Effector memory CD4-positive, alpha-beta T cell (primary cell): ENCODE measurements at places on chromosomes 5 and 9.

DNA sequence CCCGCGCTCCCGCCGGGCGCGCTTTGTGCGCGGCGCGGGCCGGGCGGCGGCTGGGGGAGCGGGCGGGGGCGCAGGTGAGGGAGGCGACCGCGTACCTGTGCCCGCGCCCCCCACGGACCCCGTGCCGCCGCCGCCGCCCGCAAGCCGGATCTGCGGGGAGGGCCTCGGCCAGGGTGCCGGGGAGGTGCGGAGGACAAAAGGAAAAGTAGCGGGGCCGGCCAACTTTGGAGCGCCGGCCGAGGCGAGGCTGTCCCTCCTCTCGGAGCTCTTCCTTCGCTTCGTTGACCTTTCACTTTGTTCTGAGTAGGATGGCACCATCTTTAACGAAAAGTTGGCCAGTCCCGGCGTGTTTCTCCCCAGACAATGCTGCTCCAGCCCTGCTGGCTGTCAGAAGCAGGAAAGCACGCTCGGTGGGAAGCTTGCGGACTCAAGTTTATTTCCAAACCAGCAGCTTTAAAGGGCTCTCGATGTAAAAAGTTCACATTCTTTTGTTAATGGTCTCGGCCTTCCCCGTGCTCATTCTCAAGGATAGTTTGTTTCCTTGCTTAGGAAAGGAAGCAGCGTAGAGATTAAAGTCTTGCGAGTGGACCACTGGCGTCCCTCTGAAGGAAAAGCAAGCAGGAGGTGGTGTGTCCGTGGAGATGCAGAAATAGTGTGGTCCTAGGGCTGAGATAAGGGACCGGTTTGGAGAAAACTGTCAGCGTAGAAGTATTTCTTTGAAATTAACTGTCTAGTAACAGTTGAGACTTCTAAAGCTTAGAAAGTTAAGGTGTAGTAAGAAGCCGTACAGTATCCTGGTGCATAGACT lies 639 bp downstream of the EHMT1 start:
- no peak for DNase-seq

DNA sequence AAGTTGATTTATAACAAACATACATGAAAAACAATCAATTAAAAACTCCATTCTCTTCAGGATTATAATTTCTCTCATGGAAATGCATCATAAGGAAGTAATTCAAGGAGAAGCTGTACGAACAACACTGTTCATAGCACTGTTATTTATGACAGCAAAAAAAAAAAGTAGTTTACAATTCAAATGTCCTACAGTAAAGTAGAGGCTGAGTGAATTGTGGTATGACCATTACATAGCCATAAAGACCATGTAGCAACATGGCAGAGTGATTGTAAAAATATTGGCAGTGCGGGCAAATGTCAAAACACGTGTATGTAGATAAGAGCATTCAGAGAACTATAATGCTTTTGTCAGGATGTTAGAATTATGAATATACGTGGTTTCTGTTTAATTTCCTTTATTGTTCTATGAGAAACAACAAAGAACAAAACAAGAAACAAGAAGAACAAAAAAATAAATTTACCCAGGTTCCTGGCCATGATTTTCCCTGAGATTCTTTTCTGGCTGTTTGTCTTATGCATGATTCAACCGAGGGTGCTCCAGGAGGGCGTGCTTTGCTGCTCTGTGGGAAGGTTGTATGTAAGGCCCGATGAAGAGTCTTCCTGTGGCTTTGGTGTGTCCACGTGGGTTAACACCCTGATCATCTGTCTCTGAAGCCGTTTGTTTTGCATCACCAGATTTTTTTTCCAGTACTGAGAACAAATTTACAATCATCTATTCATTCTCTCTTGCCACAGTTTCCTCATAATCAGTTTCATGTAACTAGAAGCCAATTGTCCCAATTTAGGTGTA lies 28.8 kb downstream of the GCNT4 start:
- no peak for DNase-seq

GRCh38 chr9:124292696-124293593 lies 35.2 kb downstream of the NEK6 start:
- no peak for DNase-seq

GRCh38 chr5:14161825-14162556 lies 18.8 kb downstream of the TRIO start:
- no peak for DNase-seq

DNA sequence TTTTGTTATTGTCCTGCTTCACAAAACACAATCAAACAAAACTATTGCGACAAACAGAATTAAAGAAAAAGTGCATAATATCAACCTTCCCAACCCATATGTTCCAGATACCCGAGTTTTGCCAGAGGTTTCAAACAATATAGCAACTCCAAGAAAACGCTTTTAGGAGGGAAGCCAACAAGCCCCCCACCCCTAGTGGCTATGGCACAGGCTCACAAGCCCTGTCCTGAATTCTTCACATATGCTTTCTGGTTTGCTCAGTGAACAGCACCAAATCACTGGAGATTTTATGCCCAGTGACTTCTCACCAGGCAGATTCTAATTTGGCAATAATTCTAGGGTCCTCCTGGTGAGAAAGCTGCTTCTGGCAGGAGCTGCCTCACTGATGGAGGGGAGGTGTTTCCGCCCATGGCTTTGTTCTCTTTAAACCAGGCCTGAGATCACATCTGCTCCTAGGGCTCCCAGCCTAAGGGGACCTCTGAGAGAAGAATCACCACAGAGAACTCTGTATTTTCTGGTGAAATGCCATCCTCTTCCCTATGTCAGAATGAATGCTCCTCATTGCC lies 1982.4 kb downstream of the EFNA5 start:
- DNase-seq = no peak

- DNase-seq = no peak
These were observed 152.9 kb upstream of the PPP1R26 start for GRCh38 chr9:135326633-135327152.

GRCh38 chr5:160693831-160694465 lies 158.1 kb downstream of the ATP10B start:
- no peak for DNase-seq

DNA sequence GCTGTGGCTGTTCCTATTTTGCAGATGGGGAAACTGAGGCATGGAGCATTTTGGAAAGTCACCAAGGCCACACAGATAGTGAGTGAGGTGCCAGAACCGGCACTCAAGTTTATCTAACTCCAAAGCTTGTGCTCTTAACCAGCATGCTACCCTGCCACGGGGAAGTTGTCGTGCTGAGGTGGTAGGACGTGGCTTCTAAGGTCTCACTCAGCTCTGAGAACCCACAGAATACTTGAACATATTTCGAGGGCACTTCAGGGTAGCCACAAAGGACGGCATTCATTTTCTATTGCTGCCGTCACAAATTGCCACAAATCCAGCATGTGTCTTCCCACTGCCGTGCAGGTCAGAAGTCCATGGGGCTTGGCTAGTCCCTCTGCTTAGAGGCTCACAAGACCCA lies 116.7 kb downstream of the OLFM1 start:
- DNase-seq = no peak

DNA sequence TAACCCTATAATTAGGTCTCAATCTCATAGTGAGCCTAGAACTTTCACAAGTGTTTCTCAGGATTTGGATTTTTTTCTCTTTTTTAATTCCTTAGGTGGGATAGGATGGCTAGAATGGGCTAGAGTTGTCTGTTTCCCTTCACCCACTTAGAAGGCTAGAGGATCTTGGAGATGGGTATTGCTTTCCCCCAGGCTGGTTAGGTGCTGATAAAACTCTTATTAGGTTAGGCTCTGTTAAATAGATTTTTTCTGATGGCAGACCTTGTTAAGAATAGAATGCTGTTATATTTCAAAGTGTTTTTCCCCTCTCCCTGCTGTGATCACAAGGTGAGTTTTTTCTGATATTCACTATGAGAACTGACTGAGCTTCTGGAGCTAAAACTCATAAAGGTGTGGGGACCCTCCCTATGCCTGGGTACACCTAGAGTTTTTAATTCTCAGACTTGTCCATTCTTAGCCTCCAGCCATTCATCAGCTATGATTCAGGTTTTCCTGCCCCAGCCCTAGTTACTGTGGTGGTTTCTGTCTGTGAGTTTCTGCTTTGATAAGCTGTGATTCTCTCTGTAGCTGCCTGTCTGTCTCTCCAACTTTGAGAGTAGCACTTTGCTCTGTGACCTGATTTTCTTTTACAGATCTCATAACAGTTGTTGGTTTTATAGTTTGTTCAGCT lies 132.4 kb downstream of the HACD4 start:
- DNase-seq = no peak

- DNase-seq = no peak
These were observed 31.1 kb downstream of the MRPS27 start for GRCh38 chr5:72288924-72289323.

- no peak for DNase-seq
These were observed 23.2 kb downstream of the DNM1 start for GRCh38 chr9:128226412-128226801.

DNA sequence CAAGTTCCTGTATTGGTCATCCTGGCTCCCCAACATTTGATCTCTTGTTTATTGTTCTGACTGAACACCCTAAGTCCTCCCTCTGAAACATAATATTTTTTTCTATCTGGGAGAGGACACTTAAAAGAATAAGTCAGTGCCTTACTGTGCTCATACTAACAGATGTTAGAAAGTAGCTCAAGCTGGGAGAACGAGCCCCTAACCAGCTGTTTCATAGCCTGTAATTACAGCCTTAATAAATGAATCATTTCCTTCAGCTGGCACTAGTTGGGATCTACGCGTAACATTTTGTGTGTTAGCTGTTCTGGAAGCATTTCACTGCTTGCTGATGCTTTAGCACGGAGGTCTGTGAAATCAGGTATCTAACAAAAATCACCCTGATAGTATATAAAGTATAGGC lies 345.9 kb upstream of the RIOK2 start:
- no peak for DNase-seq

- no peak for DNase-seq
These were observed 20.0 kb downstream of the KIAA1191 start for GRCh38 chr5:176341325-176342157.

GRCh38 chr9:84659313-84659712 lies 10.2 kb upstream of the NTRK2 start:
- DNase-seq = no peak

DNA sequence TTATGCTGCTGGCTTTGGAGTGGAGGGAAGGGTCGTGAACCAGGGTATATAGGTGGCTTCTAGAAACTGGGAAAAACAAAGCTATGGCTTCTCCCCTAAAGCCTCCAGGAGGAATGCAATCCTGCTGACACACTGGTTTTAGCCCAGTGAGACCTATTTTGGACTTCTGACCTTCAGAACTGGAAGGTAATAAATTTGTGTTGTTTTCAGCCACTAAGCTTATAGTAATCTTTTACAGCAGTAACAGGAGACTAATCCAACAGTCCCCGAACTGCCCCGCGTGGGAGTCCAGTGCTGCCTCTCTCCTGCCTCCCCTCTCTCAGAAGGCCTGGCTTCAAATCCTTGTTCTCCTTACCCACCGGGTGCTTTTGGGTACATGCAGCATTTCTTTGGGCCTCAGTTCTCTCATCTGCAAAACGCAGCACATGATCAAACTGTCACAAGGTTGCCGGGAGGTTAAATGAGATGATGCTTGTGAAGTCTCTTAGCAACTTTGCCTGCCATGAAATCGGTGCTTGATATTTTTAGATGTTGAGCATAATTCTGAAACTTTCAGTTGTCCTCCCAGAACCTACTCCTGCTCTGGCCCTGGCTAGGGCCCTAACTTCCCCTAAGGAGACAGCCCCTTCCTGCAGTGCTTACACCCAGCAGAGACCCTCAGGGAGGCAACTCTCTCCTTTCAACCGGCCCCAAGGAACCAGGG lies 127.3 kb upstream of the BOD1 start:
- DNase-seq = no peak

GRCh38 chr9:110048976-110049698 lies 158.8 kb downstream of the C9orf152 start:
- no peak for DNase-seq

- no peak for DNase-seq
These were observed 6.7 kb upstream of the ZCCHC10 start for GRCh38 chr5:133032852-133033742.

GRCh38 chr5:144352732-144353317 lies 182.2 kb downstream of the KCTD16 start:
- DNase-seq = no peak

GRCh38 chr9:131335368-131335755 lies 45.8 kb downstream of the PLPP7 start:
- no peak for DNase-seq

GRCh38 chr5:55900776-55901175 lies 49.6 kb downstream of the IL31RA start:
- DNase-seq = no peak

GRCh38 chr5:94903726-94904125 lies 285.3 kb downstream of the SLF1 start:
- no peak for DNase-seq

- no peak for DNase-seq
These were observed 132.1 kb downstream of the NR3C1 start for GRCh38 chr5:143271431-143271830.

DNA sequence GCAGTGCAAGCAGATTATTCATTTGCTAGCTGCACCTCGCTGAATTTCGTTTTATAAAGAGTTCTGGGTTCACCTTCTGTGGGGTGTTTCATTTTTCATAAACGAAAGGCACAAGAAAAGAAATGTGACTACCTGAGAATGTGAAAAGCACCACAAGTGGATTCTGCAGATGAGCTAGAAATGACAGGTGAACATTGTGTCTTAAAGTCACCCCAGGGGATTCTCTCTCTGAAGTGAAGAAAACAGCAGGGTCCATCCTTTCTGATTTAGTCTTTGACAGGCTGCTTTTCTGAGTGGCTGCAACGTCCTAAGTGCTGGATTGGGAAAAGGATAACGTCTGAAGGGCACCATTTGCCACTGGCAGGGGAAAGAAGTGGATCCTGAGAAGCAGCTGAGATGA lies 469.3 kb downstream of the SPATA31D1 start:
- no peak for DNase-seq

GRCh38 chr5:105754056-105754455 lies 1916.7 kb downstream of the EFNA5 start:
- no peak for DNase-seq

- DNase-seq = no peak
These were observed 10.0 kb upstream of the ADAMTSL1 start for GRCh38 chr9:18463991-18464390.

- DNase-seq = no peak
These were observed 2.2 kb downstream of the AOPEP start for GRCh38 chr9:94728719-94729118.

DNA sequence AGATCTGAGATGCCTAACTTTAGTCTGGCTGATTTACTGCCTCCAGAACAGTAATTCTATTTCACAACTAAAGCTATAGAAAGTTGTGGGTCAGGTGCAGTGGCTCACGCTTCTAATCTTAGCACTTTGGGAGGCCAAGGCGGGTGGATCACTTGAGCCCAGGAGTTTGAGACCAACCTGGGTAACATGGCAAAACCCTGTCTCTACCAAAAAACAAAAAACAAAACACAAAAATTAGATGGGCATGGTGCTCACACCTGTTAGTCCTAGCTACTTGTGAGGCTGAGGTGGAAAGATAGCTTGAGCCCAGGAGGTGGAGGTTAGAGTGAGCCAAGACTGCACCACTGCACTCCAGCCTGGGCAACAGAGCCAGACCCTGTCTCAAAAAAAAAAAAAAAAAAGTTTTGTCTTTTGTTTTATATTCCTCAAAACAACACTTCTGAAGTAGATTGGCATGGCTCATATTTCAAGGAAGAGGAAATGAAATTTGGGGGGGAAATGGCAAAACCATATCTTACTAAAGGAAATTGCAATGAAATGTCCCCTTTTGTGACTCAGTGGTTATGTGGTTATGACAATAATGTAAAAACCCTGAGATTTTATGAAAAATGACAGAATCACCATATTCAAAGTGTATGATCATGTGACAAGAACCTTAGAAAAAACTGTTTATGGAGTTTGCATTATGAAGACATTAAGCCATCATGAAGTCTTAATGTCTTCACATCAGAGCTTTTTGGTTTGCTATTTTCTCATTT lies 16.2 kb downstream of the FNBP1 start:
- no peak for DNase-seq
